ENCODE measurements at places on chromosomes 1 and 21.

- DNase-seq, result no peak
Measured at GRCh38 chr1:23792151-23792945, 1.4 kb downstream of the LYPLA2 start.

GRCh38 chr1:46581681-46582455 lies 22.2 kb downstream of the MKNK1 start:
- no peak for DNase-seq

- DNase-seq, result no peak
Measured at GRCh38 chr1:1060281-1061000, 13.7 kb downstream of the RNF223 start.

GRCh38 chr1:56901716-56902115 lies 47.1 kb downstream of the C8A start:
- no peak for DNase-seq

DNA sequence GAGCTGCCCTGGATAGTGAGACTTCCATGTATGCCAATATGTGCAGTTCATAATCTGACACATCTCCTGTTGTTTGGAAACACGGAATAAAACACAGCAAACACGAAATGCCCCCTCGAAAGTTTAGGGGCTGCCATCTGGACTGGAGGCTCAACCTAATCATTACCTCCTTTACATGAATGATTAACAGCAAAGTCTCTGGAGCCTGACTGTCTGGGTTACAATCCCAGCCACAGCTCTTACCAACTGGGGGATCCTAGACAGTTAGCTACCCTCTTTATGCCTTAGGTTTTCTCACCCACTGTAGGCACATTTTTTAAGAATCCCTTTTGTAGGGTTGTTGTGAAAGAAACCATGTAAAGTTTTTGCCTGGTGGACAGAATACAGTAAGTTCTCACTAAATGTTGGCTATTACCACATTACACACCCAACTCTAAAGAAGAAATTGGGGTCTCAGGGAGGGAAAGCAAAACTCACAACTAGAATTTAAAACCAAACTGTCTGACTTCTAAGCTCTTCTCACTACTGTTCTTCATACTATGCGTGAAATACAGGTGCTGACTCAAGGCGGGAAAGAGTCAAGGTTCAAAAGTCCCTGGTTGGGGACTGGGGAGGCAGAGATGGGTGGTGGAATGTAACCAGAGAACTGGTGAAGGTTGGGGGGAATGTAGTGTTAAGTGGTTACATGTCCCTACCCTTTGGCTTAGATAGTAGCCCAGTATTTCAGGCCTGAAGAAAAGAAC lies 24.2 kb downstream of the CYP4A22 start:
- DNase-seq, result no peak

DNA sequence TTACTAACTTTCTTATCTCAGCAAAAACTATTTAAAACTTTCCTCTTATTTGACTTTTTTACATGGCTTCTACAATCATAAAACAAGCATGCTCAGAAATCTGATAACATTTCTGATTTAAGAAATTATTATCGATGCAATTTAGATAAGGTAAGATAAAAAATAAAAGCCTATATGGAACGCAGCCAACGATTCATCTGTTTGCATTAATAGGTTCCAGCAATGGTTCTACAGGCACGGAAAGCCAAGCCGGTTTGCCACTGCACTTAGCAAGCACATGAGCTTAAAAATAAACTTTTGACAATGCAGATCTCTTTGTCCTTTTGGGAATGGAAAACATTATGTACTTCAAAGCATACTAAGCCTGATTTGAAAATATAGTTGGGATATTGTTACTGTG lies 77.5 kb upstream of the KCNK2 start:
- no peak for DNase-seq

DNA sequence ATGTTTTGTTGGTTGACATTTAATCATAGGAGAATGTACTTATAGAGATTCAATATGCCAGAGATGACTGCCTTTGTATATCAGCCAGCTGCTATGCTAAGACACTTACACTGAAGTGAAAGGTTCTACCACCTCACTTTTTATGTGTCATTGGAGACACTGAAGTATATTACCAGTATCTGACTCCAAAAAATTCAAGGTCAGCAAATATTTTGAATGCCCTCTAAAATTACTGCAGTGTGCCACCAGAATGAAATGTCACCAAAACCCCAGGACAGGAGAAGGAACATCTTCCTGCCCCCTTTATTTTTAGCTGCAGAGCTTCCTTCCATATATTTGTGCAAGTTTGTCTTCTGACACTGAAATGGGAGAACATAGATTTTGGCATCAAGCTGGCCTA lies 141.5 kb downstream of the LRRC40 start:
- DNase-seq, result no peak

- no peak for DNase-seq
Measured at GRCh38 chr1:100930494-100930893, 34.6 kb downstream of the SLC30A7 start.

DNA sequence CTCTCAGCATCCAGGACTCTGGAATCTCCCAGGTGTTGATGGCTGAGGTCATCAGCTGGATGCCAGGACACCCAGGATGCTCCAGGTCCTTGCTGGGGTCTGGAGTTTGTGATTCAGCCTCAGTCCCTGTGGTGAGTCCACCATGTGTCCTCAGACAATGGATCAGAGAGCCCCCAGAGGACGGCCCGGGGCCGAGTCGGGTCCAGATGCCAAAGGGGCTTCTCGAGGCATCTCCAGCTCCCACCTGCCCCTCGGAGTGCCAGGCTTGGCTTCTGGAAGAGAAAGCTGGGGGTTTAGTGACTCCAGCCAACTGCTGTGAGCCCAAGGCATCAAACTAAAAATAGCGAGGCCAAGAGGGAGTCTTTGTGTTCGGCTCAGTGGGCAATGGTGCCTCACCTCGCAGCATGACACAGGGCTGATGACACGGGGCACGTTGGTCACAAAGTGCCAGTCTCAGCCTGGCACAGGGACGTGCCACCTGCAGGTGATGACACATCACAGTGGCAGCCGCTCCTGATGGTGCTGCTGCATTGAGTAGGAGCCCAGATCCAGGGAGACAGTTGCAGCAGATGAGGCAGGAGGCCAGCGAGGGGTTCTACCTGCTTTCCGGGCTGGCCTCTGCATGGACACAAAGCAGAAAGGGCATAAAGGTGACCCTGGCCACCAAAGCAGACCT lies 10.6 kb downstream of the PDE9A start:
- no peak for DNase-seq

DNA sequence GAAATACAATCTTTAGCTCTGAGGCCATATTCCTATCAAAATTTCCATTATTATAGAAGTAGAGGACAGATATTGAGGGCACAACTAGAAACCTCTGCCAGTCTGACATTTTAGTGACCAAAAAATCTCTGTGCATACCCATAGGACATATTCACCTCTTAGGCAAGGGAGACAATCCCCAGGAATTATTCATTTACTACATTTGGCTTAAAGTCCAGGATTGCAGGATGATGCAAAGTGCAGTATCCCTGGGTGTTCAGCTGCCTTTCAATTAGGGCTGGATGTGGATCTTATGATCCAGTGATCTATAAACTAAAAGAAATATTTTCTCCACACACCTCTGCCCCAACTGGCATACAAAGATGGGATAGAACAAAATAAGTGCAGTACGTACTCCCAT lies 50.9 kb downstream of the PTGS2 start:
- DNase-seq, result no peak

DNA sequence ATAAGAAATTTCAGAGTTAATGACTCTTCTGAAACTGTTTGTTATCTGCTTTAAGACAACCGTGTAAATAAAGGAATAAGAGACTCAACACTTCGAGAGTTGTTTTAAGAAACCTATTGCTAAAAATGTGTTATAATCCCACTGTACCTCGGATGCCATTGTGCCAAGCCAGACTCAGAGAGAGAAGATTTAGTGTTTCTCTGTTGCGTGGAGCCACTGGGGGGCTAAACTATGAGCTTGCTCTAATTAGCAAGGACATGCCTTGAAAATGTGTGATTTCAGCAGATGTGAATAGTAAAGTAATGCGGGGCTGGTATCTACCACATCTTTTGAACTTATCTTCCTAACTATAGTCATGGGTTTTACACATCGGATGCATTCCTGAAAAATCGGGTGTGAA lies 56.2 kb upstream of the TARBP1 start:
- no peak for DNase-seq

- DNase-seq, result no peak
Measured at GRCh38 chr1:214404571-214405213, 123.7 kb downstream of the SMYD2 start.

- DNase-seq, result no peak
Measured at GRCh38 chr1:116356067-116356466, 17.0 kb upstream of the ATP1A1 start.

GRCh38 chr1:172211221-172211620 lies 209.3 kb upstream of the C1orf105 start:
- no peak for DNase-seq

DNA sequence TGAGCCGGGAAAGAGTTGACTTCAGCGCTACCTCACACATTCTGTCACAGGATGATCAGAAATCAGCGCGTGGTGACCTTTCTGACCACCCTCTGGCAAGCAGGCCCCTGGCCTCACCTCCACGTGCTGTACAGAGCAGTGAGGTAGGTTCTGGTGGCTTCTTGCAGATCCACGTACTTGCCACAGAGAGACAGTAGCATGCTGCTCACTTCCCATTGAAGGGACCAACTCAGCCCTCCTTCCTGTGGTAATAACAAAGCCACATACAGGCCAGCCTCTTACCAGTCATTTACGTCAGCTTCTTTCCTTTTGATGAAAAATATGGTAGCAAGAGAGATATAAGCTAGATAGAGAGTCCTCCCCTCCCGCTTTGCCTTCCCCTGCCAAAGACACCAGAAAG lies 200.7 kb downstream of the CHRM3 start:
- DNase-seq, result no peak

- no peak for DNase-seq
Measured at GRCh38 chr1:67833602-67833940, 304 bp upstream of the GNG12 start.

GRCh38 chr1:21206117-21206516 lies 29.4 kb upstream of the EIF4G3 start:
- no peak for DNase-seq

GRCh38 chr1:78070210-78070609 lies 24.4 kb downstream of the GIPC2 start:
- DNase-seq, result no peak

GRCh38 chr1:32142446-32143301 lies 34.8 kb downstream of the KPNA6 start:
- no peak for DNase-seq
